ENCODE measurements at places on chromosomes 1 and 21.

GRCh38 chr21:37395961-37396360, 29.4 kb downstream of the DYRK1A start:
- no peak for DNase-seq

DNA sequence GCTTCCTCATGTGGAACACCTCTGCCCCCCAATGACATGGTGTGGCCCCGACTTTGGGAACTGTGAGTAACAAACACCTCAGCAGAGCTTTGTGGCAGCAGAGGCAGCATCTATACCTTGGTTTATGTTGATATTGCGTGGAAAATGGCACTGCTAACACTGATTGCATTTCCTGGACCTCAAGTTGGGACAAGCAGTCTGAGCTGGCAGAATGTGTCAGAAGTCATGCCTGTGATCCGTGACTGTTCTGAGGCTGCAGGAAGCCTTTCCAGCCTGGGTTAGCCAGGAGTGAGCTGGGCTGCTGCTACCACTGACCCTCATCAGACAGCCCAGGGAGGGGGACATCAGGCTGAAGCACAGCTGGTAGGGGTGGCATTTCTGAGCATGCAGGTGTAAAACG, 268.5 kb downstream of the KCNJ6 start:
- DNase-seq: no peak

DNA sequence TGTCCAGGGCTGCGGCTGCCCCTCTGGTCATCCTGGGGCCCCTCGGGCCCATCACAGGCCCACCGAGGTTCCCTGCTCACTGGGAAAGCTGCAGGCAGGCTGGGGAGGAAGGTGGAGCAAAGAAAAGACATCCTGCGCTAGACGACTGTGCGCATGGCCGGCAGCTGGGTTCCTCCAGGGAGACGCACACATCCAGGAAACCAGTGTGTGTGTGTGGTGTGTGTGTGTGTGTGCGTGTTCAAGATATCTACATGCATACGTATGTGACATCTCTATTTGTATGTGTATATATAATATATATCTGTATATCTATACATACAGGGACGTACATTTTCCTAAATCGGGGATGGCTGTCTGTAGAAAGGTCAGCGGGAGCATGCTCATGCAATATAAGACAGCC, 63.7 kb downstream of the ACOT7 start:
- DNase-seq: no peak

- no peak for DNase-seq
Observed at GRCh38 chr1:76190749-76191424, 116.3 kb downstream of the ST6GALNAC3 start.

- no peak for DNase-seq
Observed at GRCh38 chr1:95073446-95073845, 695 bp upstream of the ALG14 start.
